Fibroblast of pulmonary artery (primary cell): ENCODE measurements at places on chromosomes 12 and 14.

- DNase-seq = no peak
Measured at GRCh38 chr12:93860668-93861373, 183.6 kb downstream of the CRADD start.

DNA sequence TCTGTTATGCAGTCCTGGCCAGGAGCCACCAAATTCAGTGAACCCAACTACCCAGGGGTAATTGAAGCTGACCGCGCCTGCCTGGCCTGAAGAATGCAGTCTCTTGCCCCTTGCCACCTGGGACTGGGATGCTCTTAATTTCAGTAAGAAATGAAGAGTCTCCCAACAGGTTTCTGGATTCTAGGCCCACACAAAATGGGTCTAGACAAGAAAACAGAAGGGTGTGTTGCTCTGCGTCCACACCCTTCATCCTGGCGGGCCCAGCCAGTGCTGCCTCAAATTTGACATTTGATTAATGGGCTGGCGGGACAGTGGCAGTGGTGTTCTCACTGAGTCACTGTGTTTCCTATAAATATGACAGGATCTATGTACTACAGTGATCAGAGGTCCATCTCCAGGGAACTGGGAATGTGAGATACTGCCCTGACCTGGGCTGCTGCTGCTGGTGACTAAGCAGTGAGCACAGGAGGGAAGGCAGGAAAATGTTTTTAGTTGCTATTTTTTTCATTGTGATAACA is 6.5 kb downstream of the TMEM253 start:
- peak; percentile 42 for DNase-seq

GRCh38 chr14:69475194-69475818 is 9.2 kb upstream of the PLEKHD1 start:
- peak; percentile 24 for DNase-seq

DNA sequence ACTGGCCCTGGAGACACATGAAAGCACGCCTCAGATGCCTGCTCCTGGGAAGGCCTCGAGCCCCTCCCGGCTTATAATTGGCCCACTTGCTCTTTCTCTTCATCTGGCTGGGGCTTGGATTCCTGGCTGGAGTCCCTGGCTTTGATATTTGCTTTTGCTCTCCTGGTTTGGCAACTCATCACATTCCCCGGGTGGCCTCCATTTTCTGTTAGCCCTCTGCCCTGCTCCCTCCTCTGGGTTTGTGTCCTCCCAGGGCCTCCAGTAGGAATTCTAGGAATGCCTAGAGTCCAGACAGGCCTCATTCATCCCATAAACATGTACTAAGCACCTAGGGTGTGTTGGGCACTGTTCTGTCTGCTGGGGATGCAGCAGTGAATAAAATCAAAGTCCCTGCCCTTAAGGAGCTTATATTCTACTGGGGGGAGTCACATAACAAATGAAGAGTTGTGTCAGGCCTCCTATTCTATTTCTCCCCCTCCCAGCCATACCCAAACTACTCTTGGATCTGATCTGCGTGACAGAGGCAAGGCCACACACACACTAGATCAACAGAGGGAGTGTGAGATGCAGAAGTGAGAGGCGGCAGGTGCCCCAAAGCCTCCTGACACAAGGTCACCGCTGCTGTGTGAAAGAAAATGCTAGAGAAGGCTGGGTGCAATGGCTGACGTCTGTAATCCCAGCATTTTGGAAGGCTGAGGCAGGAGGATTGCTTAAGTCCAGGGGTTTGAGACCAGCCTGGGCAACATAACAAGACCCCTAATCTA is 21.3 kb upstream of the TSPAN9 start:
- DNase-seq = no peak

DNA sequence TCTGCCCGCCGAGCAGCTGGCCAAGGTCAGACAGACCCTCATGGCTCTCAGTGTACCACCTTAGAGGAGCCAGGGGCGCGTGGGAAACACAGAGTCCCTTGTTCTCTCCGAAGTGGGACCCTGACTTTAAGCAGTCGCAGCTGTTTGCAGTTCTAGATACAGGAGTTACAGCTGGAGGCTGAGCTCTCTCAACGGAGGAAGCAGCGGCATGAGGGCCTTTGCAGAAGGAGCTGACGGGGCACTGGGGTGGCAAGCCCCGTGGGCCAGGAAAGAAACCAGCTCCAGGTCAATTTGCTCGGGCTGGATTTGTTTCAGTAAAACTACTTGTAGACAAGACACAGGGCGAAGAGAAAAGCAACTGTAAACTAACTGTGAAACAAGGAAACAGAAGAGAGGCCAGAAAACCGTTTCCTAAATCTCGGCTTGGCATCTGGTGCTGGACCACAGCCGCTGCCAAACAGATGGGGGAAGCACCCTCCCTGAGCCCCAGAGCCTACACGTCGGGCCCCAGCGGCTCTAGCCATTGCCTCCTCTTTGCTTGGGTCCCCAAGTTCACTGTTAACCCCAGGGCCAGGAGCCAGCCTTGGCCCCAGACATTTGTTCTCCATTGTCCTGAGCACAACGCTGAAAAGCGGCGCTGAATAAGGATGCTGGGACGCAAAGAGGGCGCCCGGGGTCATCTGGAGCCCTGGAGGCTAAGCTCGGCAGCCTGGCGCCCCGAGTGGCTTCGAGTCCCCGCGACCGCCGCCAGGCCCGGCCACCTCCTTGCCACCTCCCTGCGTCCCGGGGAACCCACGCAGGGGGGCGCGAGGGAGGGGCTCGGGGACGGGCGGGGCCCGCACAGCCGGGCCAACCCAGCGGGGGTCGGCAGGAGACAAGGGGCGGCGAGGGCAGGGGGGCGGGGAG is 914 bp upstream of the PACS2 start:
- no peak for DNase-seq

- DNase-seq = no peak
Measured at GRCh38 chr14:69333791-69334337, 64.2 kb downstream of the ERH start.

- no peak for DNase-seq
Measured at GRCh38 chr14:65750906-65751305, 338.4 kb downstream of the FUT8 start.

DNA sequence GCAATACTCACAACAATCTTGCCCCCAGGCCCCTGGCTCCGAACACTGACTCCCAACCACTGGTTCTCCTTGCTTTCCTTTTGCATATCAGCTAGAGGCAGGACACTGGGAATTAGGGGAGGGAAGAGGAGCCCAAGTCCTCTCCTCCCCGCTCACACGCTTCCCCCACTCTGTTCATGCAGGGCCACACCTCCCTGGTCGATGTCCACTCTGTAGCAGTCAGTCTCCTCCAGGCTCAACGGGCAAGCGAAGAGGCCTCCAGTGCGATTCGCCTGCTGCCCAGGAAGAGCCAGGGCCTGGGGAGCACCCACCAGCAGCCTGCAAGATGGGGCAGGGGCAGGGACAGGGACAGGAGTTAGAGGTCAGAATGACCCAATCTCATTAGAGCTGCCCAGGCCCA is 4.8 kb downstream of the ITGA7 start:
- DNase-seq = no peak

GRCh38 chr12:28235015-28235414 is 44.8 kb downstream of the CCDC91 start:
- no peak for DNase-seq

GRCh38 chr14:68771631-68772030 is 21.2 kb downstream of the ZFP36L1 start:
- no peak for DNase-seq

DNA sequence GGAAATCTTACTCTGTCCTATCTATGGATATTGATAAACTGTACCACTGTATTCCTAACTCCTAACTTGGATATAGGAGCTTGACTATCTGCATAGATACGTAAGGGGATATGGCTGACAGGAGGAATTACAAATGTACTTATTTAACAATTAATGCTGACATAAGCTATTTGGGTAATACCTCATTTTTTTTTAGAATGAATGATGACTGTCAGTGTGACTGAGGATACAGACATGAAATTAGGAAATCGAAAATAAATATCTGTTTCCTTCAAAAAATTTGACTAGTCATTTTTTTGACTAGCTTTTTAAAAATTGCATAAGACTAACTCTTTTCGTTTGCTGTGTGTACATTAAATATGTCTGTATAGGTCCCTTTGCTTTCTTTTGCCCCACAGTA is 74.9 kb downstream of the PDE3A start:
- no peak for DNase-seq

DNA sequence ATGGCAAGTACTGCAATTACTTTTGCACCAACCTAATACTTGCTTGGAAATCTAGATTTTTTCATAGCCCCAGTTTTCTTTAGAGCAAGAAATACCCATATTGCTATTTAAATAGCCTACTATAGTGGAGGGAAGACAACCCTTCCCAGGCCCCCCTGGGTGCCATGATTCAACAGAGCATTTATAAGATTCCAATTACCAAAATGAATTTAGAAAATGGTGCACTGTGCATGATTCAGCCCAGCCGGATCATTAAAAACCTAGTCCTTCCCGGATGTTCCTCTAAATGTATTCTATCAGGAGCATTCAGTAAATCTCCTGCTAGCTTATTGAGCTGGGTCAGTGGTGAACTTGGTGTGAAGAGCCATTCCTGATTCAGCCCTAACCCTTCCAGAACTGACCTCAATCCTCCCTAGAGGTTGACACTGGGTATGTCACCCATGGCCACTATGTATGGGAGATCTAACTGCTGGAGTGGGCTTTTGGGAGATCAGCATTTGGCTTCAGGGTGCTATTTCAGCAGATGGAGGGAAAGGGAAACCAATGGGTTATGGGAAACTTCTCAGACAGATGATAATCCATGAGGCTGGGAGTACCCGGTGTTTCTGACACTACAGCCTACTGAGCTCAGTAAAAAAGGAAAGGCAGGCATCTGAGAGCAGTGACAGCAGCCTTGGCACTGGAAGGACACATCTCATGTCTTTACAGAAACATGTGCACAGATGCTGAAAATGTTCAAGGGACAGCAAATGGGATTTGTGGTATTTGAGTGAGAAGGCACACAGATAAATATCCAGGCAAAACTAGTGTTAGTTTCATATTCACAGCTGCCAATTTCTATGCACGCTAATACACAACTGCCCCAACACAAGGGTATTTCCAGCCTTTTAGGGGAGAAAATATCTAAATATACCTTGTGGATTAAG is 258.9 kb downstream of the DPF3 start:
- no peak for DNase-seq

- no peak for DNase-seq
Measured at GRCh38 chr12:119177724-119178380, 879 bp upstream of the HSPB8 start.

DNA sequence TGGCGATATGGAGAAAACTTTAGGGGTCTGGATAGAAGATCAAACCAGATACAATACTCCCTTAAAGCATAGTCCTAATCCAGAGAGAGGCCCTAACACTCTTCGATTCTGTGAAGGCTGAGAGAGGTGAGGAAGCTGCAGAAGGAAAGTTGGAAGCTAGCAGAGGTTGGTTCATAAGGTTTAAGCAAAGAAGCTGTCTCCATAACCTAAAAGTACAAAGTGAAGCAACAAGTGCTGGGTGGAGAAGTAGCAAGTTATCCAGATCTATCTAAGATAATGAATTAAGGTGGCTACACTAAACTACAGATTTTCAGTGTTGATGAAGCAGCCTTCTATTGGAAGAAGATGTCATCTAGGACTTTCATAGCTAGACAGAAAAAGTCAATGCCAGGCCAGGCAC is 24.6 kb upstream of the MTERF2 start:
- no peak for DNase-seq

DNA sequence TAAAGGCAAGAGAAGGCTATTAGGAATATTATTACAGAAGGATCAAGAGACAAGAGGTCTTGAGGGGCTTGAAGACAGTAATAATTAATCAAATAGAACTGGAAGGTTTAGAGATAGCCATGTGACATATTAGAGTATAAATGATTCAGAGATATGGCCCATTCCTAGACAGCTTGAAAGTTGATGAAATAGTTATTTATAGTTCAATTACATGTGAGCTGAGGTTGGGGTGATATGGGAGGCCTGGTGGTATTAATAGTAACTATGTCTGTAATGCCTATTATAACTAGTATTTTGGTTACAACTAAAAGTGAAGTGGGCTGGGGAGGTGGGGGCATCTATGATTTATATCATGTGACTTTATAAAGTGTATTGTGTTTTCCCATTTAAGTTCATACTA is 14.1 kb upstream of the MIS18BP1 start:
- no peak for DNase-seq

GRCh38 chr14:65832431-65833266 is 420.1 kb downstream of the FUT8 start:
- peak; percentile 16 for DNase-seq

DNA sequence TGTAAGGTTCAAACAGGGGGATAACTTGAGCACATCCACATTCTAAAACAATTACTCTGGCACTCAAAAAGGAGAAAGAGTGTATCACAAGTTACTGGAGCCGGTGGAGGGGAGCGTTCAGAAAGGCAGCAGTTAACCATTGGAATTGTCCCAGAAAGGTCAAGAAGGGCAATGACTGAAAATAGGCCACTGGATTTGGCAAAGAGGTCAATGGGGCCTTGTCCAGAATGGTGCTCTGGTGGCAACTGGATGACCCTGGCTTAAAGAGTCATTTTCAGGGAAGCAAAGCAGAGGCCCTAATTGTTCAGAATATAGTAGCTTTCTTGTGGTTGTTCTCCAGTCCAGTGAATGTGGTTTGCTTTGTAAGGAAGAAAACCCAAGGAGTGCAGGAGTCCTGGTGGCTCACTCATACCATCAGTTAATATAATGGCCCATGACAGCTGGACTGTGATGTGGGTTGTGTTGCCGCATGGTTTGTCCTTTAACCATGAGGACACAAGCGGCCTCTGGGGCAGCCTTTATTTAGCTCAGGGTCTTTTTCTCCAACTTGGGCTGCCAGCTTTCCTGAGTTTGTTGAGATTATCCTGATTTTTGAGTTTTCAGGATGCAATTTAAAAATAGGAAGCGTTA is 142.8 kb upstream of the PELI2 start:
- DNase-seq = no peak

GRCh38 chr14:106044949-106045596 is 518.7 kb downstream of the TMEM121 start:
- DNase-seq = no peak

- DNase-seq = no peak
Measured at GRCh38 chr12:53603196-53603595, 23.0 kb downstream of the ATF7 start.

DNA sequence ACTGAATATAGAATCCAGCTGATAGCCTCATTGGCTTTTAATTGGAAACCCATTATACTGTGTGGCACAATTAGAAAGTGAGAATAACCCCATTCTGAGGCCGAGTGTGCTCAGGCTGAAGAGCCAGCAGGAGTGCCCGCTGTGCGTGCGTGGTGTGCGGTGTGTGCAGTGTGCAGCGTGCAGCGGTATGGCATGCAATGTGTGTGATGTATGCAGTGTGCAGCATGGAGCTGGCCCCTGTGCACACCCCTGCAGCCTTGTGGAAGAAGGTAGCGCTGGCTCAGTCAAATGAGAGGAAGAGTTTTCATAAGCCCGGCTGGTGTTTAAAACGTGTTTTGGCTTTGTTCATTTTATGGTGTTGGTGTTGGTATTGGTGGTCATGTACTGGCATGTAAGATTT is 22.9 kb downstream of the CKB start:
- no peak for DNase-seq
